ENCODE measurements at places on chromosomes 11 and 22.
A peak's percentile ranks its signal among the peaks of the same experiment; 100 is the strongest.

DNA sequence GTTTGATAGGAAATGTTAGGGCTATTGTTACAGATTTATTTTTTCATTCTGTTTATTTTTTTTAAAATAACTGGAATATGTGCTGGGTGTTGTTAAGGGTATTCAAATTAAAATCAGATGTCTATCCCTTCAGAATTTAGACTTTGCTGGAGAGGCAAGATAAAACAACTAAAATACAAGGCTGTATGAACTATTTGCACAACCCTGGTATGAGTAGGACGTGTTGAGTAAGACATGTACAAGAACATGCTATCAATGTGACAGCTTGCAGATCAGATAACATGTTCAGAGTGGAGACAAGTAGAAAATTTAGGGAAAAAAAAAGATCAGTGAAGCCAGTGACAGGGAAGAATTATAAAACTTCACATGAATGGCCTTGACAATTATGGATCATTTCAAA lies 853.5 kb downstream of the METTL15 start:
- no peak for DNase-seq

- DNase-seq = no peak
Measured at GRCh38 chr22:46237453-46238124, 12.5 kb downstream of the CDPF1 start.

DNA sequence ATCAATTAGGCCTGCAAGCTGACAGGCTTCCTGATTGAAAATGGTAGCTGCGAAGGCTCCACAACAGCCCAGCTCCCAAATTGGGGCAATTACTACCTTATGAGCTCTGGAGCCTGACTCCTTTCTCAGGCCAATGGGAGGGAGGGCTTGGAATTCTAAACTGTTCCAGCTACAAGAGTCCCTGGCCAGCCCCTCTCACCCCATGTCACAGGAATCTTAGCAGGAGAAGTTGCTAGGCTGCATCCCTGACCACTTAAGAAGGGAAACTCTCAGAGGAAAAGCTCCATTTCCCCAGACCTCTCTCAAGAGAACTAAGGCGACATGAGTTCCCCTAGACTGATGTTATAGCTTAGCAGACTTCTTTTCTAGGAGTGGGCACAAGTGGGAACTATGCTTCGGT lies 4.9 kb downstream of the LRP4 start:
- no peak for DNase-seq

- DNase-seq = no peak
Measured at GRCh38 chr11:111635706-111636045, 33.4 kb downstream of the SIK2 start.

GRCh38 chr11:83663446-83663845 lies 377.3 kb upstream of the CCDC90B start:
- no peak for DNase-seq

- DNase-seq = no peak
Measured at GRCh38 chr11:76263657-76264056, 57.4 kb upstream of the WNT11 start.

- no peak for DNase-seq
Measured at GRCh38 chr11:36091256-36091811, 147.5 kb downstream of the LDLRAD3 start.

GRCh38 chr11:7896009-7896785 lies 34.9 kb downstream of the OR10A6 start:
- no peak for DNase-seq

DNA sequence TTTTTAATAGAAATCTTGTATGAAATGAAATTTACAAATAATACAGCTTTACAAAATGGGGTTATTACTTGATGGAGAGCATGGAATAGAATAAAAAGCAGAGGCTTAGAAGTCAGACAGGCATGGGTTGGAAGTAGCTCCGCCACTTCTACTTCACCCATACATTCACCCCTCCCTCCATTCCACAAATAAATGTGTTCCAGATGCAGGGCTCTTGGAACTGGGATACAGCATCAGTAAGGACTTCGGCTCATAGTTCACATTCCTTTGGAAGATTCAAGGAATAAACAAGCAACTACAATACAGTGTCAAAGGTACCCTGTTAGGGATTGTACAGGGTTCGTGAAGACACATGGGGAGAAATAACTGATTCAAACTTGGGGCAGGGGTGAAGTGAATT lies 156.8 kb downstream of the WNT11 start:
- no peak for DNase-seq

- no peak for DNase-seq
Measured at GRCh38 chr11:57205041-57205641, 23.4 kb downstream of the LRRC55 start.

DNA sequence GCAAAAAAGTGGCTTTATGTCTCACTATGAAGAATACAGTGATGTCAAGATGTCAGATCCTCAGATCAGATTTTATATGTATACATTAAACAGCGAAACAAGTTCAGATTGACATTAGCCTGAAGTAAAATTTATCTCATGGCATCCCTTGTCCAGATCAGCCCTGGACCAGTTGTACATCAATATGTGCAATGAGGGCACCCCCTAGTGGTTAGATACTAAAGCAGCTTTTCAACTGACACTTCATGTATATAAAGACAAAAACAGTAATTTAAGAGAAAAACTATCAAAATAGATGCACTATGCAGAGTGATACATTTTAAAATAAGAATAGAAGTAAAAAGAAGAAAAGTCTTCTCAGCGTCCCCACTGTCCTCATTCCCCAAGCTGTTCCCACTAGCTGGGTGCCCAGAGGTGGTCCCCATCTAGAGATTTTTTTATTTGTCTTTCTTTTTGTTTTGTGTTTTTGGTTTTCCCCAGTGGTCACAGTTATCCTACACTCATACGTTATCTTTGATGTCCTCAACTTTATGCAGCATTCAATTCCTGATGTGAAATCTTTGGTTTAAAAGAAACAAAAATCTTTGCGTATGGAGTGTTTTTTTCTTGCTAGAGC lies 2193.4 kb upstream of the RAG2 start:
- no peak for DNase-seq

DNA sequence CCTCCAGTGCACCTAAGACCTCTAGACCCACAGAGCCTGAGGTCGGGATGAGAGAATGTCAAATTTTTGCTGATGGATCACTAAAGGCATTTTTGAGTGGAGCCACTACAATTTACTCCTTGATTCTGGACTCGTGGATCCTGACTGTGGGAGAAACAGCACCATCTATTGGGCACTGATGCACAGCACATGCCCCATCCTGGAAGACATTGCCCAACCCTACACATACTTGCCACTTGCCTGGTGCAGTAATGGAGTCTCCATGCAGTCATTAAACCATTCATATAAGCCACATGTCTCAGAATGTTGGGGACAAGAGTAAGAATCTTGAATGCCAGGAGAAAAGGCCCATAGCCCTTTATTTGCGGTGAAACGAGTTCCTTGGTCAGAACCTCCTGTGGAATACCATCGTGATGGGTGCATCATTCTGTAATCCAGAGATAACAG lies 103.9 kb downstream of the GGTLC2 start:
- peak; percentile 15 for DNase-seq
